ENCODE measurements at places on chromosomes 1 and 21.

DNA sequence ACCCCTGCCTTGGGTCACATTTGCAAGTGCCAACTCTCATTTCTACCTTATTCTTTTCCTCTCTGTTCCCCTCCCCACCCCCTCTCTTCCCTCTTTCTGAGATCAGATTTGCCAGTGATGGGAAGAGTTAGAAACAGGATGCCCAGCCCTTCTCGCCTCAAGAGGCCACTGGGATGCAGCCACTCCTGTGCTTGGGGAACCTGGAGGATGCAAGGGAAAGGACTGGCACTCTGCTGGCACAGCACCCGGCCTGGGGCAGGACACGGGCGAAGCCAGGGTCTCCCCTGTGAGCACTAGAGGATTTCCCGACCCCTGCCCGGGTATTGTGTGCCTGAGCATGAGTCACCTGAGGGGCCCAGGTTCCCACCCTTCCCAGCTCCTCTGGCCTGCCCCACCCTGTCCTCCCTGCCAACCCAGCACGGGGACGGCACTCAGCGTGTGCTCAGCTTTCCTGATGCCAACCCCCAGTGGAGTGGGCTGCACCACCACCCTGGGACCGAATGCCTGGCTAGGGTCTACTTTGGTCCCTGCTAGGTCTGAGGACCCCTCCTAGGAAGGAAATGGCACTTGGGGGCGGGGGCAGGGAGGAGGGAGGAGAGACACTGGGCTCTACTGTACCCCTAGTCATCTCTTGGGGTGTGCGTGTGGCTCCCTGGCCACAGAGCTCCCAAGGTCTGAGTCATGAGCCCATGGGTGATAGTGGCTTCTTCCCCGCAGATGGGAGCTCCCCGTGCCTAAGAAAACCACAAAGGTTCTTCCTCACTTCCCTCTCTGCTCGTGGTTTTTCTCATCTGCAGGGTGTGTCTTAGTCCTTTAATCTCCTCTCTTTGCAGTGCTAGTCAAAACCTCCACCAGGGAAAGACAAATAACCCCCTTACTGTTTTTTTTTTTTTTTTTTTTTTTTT is 12.4 kb downstream of the LMNA start:
- DNase-seq, result peak; percentile 72

DNA sequence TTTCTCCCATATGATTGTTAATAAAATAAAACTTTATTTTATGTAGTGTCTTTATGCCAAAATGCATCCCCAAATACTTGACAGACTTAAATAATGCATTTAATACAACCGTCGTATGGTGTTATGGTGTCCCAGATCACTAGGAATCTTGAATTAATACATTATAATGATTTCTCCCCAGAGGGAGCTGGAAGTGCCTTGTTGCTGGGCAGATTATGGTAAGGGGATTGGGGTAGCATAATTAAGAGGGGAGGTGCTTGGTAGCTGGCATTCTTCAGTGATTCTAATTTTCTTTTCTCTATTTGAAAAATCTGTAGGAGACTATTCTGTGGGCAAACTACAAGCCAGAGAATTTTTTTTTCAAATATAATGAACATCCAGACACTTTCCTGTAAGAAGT is 1043.7 kb downstream of the ADGRL2 start:
- DNase-seq, result no peak

- no peak for DNase-seq
Observed at GRCh38 chr1:109197158-109198042, 16.3 kb upstream of the SARS1 start.

- DNase-seq, result no peak
Observed at GRCh38 chr1:27525296-27526272, 35.6 kb upstream of the WASF2 start.

DNA sequence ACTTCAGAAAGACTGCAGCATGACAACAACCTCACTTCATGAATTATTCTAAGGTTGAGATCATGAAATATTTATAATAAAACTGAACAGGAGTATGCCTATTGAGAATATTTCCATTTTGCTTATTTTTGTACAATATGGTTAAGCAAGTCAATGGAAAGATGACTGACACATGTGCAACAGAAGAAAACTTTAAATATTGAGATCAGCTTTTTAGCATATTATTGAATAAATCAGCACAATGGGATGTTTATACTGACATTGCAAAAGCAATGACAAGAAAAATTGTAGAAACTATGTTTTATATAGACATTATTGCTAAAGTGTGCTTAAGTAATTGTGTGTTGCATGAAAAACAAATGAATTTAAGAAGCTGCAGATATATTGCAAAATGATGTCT is 4.6 kb downstream of the LCE7A start:
- DNase-seq, result no peak

GRCh38 chr1:177448652-177449357 is 278.0 kb downstream of the BRINP2 start:
- DNase-seq, result no peak

DNA sequence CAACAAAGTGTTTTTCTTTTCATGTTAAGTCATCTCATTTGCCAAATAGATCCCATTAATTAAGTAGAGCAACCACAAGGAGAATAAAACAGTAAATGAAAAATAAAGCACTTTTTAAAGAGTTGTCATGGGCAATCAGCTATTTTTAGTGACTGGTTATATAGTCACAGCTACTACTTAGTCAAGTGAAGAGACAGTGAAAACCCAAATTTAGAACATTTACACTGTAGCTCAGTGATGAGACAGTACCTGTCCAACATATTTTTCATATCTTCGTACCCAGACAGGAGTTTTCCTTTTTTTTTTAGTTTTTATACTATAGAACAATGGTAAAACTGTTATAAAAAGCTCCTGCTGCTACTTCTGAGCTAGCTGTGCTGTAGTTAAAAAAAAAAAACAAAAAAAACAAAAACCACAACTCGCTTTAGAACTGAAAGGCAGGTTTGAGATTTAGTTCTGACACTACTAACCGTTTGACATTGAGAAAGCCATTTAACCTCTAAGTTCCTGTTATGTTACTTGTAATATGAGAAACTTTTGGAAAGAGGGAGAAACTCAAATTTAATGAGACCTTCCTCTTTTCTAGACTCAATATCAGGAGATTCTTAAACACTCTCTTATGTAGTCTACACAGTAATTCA is 777.5 kb downstream of the ADGRL2 start:
- DNase-seq, result no peak

GRCh38 chr1:177306019-177306415 is 135.3 kb downstream of the BRINP2 start:
- DNase-seq, result no peak

- no peak for DNase-seq
Observed at GRCh38 chr1:90579212-90579802, 137.8 kb downstream of the BARHL2 start.

DNA sequence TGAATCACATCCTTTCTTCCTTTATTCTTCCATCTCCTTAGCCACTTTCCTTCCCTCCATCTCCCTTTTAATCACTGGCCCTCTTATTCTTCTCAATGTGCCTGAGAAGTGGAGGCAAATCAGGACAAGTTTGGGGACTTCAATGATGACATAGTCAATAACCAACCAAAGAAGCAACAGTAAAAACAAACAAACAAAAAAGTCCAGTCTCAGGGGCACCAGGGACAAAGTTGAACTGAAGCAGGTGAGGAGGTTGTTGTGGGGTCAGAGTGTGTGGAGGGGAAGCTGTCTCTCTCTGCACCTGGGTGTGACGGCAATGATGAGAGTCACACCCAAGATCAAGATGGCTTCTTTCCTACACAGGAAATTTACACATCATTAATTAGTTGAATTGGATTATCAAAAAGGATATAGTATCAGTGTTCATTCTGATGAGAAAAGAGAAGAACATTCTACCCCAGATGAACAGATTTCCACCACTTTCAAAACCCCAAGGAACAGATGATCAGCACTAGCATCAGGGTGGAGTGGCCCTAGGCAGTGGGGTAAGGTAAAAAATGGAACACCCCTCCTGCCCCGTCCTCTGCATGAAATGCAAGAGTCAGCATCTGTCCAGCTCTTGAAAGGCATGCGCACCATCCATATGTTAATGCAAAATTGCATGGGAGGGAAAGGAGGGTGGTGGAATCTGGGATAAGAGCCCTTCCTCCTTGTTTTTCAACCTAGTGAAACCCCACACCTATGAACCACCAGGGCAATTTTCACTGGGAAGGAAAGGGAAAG is 32.6 kb downstream of the HSD3B2 start:
- DNase-seq, result no peak

DNA sequence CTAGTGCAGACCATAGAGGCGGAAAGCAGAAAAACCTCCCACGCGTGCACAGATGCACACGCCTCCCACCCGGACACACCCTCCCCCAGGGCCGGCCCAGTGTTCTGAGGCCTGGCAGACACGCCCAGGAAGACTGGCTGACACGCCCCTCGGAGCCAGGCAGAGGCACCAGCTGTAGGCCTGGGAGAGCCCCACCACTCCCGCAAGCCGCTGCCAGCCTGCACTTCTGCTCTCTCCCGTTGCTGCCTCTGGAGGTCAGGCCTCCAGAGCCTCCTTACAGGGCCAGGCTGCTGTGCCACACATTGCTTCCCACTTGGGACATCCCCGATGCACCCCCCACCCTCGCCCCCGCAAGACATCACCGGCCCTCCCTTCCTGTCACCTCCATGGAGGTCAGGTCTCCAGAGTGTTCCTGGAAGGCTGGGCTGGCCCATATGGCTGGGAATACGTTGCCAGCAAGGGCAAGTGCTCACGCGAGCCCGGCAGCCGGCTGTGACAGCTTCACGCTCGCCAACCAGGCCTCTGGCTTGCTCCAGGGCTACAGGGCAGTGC is 40.4 kb downstream of the CASZ1 start:
- peak; percentile 35 for DNase-seq

DNA sequence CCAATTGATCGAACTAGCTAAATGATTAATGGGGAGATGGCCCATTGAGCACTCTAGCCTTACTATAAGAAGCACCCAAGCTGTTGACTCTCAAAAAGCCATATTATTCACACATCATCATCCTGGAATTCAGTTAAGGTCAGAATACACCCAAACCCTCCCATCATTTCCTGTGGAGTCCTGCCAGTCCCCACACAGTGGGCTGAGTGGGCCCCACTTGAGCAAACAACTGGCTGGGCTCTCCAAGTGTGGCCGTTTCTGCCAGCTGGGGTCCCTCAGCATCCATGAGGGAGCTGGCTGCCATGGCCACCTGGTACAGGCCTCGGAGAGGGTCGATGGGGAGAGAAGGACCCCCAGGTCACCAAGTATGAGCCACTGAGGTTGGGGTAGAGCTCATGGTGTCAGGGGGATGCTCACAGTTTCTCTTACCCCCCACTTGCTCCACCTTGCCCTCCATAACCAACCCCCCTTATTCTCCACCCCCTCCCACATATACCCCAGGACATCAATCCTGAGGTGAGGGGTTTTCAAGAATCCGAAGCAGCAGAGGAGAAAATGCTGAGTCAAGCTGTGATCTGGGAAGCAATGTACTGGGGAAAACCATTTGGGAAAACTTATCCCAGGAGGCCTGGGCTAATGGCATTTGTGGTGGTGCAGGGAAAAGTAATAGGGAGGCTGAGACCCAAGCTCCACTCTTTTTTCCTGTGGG is 60.3 kb downstream of the UBE2T start:
- DNase-seq, result no peak

GRCh38 chr1:204599596-204599995 is 83.4 kb downstream of the MDM4 start:
- DNase-seq, result no peak

DNA sequence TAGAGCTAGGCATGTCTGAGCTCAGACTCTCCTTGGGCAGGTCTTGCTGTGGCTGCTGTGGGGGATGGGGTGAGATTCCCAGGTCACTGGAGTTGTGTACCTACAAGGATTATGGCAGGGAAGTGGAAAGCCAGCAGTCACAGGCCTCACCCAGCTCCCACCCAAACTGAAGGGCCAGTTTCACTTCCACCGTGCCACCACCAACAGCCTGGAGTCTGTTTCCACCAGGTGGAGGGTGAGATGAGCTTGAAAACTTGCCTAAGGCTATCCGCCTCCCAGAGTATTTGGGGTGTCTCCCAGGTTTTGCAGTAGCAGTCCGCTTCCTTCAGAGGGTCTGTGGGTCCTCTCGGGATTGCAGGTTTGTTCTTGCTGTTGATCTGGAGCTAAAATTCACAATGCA is 327.7 kb downstream of the PTPRC start:
- DNase-seq, result no peak

Data from stimulated activated CD4-positive, alpha-beta T cell treated with anti-CD3 and anti-CD28 coated beads, Interleukin-2, amount 100 ng/mL, for 4 hours (primary cell).